ENCODE measurements at places on chromosomes 7 and 10.

DNA sequence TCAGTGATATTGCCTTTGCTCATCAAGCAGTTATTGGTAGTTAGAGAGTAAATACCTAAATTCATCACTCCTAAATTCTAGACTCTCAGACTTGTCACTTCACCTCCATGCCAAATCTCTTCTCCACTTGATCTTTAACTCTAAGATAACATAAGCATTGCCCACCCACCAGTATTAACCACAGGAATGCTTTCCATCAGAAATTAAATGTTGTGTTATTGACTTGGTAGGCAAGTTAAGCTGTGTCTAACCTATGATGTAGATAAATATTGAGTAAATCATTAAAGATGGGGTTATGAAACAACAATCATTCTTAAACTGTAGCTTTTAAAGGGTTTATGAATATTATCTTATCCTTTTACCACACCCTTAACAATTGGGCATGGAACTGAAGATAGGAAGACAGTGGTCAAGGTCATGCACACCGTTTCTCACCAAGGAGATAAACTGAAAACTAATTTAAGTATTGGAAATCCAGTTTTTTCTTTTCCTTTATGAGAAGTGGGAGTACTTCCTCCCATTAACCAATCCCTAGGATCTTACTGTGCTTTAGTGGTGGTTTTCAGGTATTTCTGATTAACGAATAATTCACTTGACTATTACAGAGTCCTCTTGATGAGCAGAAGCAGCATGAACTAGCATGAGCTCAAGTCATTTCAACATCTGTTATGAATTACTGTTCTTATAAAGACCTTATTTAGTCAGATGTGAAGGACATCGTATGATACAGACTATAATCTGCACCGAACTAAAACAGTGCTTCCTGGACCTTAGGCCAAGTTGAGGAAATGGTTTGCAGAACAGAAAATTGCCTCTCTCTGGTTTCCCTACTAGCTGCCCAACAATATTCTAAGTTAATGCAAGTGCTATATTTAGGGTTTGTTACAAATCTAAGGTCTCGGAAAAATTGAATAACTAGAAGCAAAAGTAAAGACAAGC lies 142.0 kb downstream of the LCOR start:
- DNase-seq: no peak

- no peak for DNase-seq
Observed at GRCh38 chr7:14000247-14000646, 10.8 kb upstream of the ETV1 start.

GRCh38 chr10:72855790-72856189 lies 37.7 kb upstream of the OIT3 start:
- no peak for DNase-seq

DNA sequence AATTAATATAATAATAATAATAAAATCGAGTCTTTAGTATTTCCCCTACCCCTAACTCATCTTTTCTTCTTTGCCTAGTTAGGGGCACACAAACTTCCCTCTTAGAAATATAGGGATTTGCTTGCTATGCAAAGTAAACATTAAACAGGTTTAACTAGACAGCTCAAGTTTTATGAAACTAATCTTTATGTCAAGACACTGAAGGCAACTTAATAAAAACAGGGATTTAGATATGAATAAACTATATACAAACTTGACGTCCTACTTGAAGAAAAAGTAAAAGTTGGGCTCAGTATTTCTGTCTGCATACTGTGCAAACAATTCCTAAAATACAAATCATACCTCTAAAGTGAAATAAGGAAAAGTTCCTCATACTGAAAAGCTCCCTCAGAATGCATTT lies 52.1 kb upstream of the CAV2 start:
- no peak for DNase-seq

DNA sequence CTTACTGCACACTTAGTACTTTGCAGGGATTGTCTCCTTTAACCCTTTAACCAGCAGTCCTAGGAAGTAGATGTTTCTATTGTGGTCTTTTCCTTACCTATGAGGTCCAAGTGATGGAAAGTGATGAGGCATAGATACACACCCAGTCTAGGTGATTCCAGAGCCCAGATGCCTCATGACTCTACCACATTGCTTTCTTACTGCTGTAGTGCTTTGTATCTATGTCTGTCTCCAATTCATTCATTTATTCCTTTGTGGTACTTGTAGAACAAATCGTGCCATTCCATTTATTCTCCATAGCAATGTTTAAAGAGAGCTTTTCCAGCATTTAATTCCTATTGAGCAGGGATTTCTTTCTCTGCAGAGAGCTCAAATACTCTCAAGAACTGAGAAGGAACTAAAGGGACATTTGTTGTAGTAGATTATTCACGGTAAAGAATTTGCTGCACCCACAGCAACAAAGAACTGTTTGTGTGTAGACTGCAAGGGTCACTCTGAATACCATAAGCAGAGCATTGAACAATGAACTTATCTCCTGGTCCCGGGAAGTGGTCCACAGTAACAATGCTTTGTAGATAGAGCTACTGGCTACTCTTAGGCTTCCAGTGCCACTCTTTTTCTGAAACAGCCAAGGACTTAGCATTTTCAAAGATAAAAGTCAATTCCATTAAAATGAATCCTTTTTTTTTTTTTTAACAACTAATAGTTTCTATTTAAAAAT lies 337.0 kb downstream of the PTEN start:
- DNase-seq: no peak

DNA sequence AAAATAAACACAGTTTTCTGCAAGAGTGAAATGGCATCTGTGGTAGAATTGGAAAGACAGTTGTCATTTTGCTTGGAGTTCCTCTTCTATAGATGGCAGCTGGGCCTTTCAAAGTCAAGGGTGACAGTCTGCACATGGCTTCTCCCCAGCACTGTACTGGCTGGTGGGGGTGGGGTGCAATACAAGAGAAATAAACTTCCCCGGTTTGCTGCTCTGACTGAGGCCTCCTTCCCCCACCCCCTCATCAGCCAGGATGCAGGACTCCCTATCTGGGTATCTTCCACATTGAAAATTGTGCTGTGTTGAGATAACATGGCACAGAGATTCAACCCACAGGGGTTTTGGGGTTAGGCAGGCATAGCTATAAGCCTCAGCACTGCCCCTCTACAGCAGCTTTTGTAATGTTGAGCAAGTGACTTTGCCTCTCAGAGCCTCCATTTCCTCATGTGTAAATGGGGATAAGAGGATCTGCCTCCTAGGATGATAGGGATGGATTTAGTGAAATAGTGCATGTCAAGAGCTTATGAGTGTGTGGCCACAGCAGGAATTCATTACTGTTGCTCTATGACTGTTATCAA lies 85.8 kb upstream of the WDR11 start:
- no peak for DNase-seq

- DNase-seq: no peak
Observed at GRCh38 chr7:40493609-40494051, 358.8 kb downstream of the SUGCT start.

GRCh38 chr10:4820804-4821401 lies 5.1 kb upstream of the AKR1E2 start:
- no peak for DNase-seq
